Stimulated activated CD4-positive, alpha-beta T cell treated with anti-CD3 and anti-CD28 coated beads, Interleukin-1b, Interleukin-23, amount 100 ng/mL, for 24 hours (primary cell): ENCODE measurements at places on chromosomes 11 and 22.

- DNase-seq = no peak
Measured at GRCh38 chr22:25496396-25497064, 67.9 kb upstream of the GRK3 start.

- DNase-seq = no peak
Measured at GRCh38 chr11:69958308-69958707, 119.8 kb upstream of the ANO1 start.

DNA sequence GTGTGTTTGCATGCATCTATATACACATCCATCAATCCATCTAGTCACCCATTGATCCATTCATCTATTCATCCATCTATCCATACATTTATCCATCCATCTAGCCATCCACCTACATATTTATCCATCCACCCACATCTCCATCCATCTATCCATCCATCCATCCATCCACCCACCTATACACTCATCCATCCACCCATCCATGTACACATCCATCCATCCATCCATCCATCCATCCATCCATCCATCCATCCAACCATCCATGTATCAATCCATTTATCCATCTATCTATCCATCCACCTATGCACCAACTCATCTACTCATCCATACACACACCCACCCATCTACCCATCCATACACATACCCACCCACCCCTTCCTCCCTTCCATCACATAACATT lies 18.8 kb upstream of the MYEOV start:
- DNase-seq = no peak

- DNase-seq = no peak
Measured at GRCh38 chr11:81819462-81819861, 914.2 kb downstream of the FAM181B start.

DNA sequence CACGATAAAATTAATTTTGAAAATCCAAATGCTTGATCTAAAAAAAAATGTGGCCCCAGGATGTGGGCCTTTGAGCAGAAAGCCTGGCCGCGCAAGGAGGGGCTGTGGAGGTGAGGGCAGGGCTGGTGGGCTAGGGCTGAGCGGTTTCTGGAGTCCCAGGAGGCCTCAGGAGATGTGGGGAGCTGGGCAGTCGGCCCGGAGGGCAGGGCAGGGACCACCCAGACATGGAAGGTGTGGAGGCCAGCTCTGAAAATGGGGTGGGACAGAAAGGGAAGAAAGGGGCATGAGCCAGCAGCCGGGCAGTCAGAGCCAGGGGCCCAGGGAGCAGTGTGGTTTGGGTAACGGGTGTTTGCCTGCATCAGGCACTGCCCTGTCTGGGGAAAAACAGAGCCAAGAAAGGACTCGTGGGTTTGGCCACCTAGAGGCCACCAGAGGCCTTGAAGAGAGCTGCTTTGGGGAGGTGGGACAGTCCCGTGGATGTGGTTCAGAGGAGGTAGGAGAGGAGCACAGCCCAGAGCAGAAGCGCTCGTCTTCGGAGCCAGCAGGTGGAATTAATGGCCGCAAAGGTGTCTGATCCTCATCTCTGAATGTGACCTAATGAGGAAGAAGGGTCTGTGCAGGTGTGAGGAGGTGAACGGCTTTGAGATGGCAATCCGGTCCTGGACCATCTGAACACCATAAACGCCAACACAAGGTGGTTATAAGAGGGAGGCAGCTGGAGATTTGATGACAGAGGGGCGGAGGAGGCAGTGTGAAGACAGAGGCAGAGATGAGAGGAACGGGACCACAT lies 50.2 kb downstream of the IGF2 start:
- DNase-seq = no peak

DNA sequence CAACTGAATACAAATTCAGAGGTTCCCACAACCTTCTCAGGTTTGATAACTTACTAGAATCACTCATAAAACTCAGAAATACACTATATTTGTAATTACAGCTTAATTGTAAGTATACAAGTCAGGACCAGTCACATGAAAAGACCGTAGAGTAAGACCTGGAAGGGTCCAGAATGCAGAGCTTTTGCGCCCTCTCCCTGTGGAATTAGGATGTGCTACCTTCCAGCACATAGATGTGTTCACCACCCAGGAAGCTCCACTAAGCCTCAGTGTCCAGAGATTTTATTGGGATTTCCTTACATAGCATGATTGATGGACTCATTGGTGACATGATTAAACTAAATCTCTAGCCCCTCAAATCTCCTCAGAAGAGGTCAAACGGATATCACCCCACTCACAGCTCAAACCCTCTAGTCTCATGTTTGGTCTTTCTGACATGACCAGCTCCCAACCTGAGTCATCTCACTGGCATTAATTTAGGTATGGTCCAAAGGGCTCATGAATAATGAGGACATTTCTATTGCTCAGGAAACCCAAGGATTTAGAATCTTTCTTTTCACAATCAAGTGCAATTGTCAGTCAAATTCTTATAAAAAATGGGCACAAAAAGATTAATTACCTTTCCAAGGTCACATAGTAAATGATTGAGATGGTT lies 77.2 kb upstream of the UBASH3B start:
- no peak for DNase-seq

- DNase-seq = no peak
Measured at GRCh38 chr11:68661014-68661413, 23.3 kb upstream of the GAL start.

DNA sequence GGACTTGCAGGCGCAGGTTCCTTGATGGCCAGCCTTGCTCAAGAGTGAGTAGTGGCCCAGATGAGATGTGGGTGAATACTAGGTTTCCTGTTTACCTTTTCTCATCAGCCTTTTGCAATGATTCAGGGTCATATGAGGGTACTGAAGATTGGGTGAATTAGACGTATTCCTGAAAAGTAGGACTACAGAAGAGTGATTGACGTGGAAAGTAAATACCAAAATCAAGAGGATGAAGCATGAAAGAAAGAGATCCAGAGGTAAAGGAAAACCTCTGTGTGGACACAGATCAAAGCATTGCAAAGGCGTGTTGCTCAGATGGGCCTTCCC lies 59.9 kb downstream of the CYB5R2 start:
- DNase-seq = no peak

DNA sequence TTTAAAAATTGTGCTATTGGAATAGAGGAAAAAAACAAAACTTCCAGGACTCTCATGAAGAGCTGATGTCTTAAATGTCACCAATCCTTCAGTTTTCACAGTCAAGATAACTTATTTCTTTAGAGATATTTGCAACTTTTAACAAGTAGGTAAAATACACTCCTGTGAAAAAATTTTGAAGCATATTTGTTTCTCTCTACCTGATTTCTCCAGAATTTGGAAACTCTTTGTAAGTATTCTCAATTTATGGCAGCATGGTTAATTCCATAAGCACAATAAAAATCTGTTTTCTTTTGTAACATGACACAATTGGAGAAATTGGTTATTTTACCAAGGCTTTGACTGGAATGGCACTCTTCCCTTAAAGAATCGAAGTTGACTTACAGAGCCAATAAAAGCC lies 4.1 kb downstream of the CASP4 start:
- no peak for DNase-seq

DNA sequence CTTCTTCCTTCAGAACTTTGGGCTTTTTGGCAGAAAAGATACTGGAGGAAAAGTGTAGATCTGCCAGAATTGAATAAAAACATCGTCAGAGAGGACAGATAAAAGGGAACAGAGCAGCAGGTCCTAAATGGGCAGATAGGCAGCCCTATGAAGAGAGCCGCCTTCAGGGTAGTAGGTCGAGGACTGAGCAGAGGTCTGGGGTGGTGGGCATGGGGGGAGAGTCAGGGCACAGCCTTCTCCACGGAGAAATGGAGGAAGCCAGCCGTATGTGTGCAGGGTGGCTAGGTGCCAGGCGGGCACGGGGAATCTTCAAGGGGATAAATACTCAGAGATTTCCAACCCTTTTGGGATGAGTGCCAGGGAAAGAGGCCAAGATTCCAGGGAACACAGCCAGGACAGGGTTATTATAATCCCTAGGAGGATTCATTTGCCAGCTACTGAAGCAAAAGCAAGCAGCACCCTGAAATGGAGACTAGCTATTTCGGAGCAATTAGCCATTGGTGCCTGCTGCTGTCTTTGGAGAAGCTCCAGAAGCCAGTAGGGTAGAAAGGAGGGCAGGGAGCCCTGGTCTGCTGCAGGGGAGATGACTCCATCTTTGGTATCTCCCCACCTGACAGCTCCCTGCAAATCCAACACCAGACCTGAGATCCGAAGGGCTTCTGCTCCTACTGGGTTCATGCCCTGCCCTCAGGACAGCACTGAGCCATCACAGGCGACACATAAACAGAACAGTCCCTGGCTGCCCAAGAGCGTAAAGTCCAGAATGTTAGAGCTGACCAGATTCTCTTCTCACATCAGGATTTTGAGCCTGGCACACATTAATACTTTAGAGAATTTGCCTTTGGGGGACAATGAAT lies 174.5 kb upstream of the NTM start:
- DNase-seq = no peak

GRCh38 chr22:17566776-17567175 lies 3.5 kb downstream of the SLC25A18 start:
- DNase-seq = no peak

DNA sequence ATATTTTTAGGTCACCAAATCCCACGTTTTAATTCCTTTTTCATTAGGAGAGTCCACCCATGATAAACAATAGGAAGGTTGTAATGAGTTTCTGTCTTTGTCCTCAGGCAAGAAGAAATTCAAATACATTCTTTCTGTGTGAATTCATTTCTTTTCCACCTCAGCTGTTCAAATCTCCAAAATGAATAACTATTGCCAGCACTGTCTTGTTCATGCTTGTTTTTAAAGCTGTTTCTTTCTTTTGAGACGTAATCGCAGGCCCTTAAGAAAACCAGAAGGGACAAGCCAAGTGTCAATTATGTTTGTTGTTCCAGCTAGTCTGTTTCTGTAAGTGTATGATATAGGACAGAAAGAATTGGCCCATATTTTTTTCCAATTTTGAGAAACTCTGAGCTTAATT lies 20.2 kb downstream of the MMP27 start:
- no peak for DNase-seq

DNA sequence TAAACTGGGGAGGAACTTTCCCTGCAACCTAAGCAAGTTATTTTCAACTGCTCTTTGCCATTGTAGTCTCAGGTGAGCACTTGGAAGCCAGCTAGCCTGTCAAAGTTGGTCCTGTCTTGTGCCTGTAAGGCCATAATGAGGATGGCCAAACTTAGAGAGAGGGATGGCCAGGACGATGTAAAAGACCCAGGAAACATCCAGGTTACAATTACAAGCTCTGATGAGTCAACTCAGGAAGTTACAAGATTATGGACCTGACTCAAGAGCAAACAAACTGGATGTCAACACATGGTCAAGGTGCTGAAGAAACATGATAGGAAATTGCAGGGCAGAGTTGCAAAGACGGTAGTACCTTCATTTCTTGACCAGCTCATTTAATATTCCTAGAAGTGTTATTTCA lies 1.6 kb downstream of the GTPBP1 start:
- DNase-seq = no peak

GRCh38 chr11:1919391-1920127 lies at the start of gene TNNT3:
TSS of gene TNNT3 (plus strand) at chr11:1919703. CDS start at chr11:1922875, 3,172 bp downstream.
- DNase-seq = no peak

- no peak for DNase-seq
Measured at GRCh38 chr11:20937826-20938225, 268.4 kb downstream of the NELL1 start.

DNA sequence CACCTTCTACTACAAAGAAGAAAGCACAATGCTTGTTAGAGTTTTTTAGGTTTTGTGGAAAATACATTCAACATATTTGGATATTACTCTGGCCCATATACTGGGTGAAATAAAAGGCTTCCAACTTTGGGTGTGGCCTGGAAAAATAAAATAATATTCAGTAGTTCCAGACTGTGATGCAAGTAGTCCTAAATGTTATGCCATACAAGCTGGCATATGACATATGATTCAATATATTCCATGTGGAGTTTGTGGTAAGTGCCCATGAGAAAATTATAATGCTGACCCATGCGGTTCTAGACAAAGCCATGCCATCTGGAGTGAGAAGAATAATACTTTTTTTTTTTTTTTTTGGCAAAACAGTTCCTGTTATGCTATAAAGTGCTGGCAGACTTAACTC lies 683.3 kb downstream of the LUZP2 start:
- no peak for DNase-seq

- no peak for DNase-seq
Measured at GRCh38 chr11:9455722-9456121, 5.1 kb upstream of the ZNF143 start.

DNA sequence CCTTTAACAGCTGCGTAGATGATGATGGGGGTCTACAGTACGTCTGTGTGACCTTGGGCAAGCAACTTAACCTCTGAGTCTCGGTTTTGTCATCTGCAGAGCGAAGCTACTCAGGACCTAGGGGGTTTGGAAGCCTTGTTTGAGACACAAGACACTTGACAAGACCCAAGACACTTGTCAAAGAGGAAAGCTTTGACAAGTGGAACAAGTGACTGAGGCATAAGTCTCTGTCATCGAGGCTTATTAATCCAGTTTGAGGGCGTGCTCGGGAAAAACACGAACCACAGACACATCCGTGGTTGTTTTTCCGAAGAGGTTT lies 732 bp upstream of the PC start:
- DNase-seq = no peak

GRCh38 chr11:126816645-126817044 lies 183.9 kb downstream of the KIRREL3 start:
- no peak for DNase-seq

GRCh38 chr11:133889893-133890292 lies 44.6 kb upstream of the SPATA19 start:
- DNase-seq = no peak

GRCh38 chr11:2752204-2752770 lies 52.5 kb upstream of the KCNQ1OT1 start:
- DNase-seq = no peak

DNA sequence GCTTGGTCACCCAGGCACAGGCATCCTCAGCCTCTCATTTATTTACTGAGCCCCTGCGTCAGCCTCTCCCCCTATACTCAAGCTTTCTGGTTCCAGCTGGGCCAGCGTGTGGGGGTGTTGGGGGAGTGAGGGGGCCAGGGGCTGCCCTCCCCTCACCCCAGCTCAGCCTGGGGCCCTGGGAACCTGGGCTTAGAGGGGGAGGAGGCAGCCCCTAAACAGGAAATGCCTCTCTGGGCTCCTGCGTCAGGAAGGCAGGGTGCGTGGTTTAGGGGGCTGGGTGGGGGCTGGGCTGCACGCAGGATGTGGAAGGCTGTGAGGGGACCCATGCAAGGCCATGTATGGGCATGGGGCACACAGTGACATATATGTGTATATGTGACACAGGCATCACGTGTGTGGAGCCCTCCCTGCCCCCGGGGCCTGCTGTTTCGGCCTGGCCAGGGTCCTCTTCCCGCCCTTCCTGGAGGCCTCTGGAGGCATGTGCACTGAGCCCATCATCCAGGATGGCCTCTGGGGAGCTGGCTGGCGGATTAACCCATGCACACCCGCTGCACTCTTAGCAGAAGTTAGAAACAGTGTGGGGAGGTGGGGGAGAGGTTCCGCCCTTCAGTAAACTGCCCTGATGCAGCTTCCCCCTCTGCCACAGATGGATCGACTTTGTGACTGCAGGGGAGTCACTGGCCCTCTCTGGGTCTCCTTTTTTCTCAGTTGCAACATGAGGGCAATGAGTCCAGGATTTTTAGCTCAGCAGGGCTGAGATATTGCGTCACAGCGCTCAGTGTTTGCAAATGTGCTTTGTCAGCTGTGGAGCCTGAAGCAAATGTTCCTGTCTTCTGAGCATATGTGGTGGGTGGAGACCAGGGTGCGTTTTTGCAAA lies 1.1 kb upstream of the CD248 start:
- no peak for DNase-seq

- DNase-seq = no peak
Measured at GRCh38 chr22:48224332-48224731, 1461.9 kb downstream of the TBC1D22A start.
